ENCODE measurements at places on chromosomes 3 and 15. TPM values are rescaled to one million over a fixed set of nuclear protein-coding genes. Genes with fewer than 3 reads are reported as not detected.
A peak's percentile ranks its signal among the peaks of the same experiment; 100 is the strongest.

IL1RAP gene
- total RNA-seq, result 14.7 TPM

DNA sequence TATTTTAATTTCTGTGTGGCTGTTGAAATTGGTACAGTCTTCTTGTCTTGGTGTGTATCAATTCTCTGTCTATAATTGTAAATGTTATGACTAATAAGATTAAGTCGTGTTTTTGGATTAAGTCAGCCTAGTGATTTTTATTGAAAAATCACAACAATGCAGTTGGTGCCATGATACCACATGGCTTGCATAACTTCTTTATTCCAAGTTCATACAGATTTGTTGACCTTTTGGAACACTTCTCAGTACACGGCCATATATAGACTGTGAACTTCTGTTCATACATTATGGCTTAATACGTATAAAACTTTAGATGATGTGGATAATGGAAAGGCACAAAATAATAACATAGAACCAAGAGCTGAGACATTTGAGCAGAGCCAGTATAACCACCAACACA is 121.2 kb upstream of the NAALADL2 start:
- no peaks in the 10 kb centered on the region for H3K4me1 ChIP-seq
- no peaks in the 10 kb centered on the region for H3K27me3 ChIP-seq

GRCh38 chr3:137300703-137301102 is 342.9 kb downstream of the IL20RB start:
- no peak overlapping the region for H3K4me3 ChIP-seq
- H3K27ac ChIP-seq, result no peak overlapping the region
- DNase-seq, result no peak

GRCh38 chr3:136952292-136952691 is 5.5 kb upstream of the IL20RB start:
- no peak for DNase-seq
- H3K4me1 ChIP-seq, result peaks cover 17% of the 10 kb centered on the region
- H3K36me3 ChIP-seq, result no peaks in the 10 kb centered on the region
- H3K4me3 ChIP-seq, result no peak overlapping the region
- no peaks in the 10 kb centered on the region for H3K27me3 ChIP-seq
- H3K27ac ChIP-seq, result no peak overlapping the region

GOLGA8J gene
- 0.29 TPM for total RNA-seq

DNA sequence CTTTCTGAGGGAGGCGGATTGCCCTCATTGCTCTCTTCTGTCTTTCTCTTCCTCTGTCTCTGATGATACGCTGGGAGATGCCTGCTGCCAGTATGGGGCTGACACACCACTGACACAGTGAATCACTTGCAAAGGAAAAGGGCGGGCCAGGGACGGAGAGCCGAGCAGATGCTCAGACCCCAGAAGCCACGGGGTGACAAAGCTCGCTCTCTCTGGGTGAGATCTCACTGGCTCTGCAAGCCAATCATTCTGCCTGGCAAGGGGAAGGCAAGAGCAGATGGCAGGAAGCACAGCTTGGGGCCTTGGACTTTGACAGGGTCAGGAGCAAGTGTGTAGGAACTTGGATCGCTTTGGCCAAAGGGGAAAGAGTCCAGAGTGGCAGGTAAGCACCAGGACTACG is 198.7 kb downstream of the NTRK3 start:
- H3K27me3 ChIP-seq, result no peaks in the 10 kb centered on the region
- no peak overlapping the region for H3K27ac ChIP-seq
- H3K36me3 ChIP-seq, result no peaks in the 10 kb centered on the region
- no peak overlapping the region for H3K4me3 ChIP-seq
- no peaks in the 10 kb centered on the region for H3K4me1 ChIP-seq

PDCD10 gene
- 44.9 TPM for total RNA-seq

DNA sequence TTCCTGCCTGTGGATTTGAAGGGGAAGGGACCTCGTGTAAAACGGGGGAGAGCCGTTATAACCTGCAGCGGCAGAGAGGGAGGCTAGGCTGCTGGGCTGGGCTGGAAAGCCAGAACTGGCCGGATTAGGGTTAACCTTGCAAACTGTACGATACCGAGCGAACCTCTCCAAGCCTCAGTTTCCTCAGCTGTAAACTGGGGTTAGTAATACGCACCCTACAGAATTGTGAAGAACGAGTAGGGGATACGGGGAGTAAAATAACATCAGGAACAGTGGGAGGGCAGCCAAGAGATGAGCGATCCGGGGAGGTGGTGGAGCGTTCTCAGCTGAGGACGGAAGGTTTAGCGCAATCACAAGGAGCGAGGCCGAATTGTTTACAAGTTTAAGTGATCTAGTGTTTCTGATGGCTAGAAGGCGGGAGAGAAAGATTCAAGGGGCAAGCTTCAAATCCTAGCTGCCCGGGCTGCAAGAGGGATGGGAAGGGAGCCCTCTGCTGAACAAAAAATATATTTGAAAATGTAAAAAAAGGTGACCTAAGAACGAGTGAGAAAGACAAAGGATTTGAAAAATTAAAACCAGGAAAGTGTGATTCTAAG is 768 bp upstream of the SEMA5B start:
- peak; percentile 96 for DNase-seq
- no peaks in the 10 kb centered on the region for H3K36me3 ChIP-seq
- peak overlapping the region; percentile 67 for H3K4me3 ChIP-seq
- H3K27ac ChIP-seq, result no peak overlapping the region
- H3K27me3 ChIP-seq, result peaks cover 97% of the 10 kb centered on the region

MCF2L2 gene
- under 0.01 TPM for total RNA-seq

COMMD2 gene
- 38.4 TPM for total RNA-seq

SSUH2 gene
- not detected for total RNA-seq

- peak; percentile 68 for DNase-seq
- H3K36me3 ChIP-seq, result no peaks in the 10 kb centered on the region
- peaks cover 2% of the 10 kb centered on the region for H3K27me3 ChIP-seq
- H3K27ac ChIP-seq, result no peak overlapping the region
Observed at GRCh38 chr15:74227968-74228722, 8.0 kb upstream of the CCDC33 start.

LSAMP gene
- total RNA-seq, result 3.3 TPM

DNA sequence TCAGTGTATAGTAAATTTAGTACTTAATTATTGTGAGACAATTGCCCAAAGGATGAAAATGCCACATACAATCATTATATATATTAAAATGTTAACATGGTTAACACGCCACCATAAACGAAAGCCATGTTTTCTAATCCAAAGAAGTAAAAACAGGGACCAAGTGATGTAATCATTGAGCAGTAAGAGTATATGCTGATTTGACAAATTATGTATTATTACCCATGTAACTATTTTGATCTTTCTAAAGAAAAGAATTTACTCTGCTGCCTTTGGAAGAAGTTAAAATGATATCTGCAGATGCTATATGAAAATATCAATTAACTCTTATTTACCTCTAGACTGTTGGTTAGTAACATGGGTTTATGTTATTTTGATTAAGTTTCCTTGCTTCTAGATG is 150.2 kb downstream of the NAALADL2 start:
- no peak overlapping the region for H3K27ac ChIP-seq
- H3K4me1 ChIP-seq, result no peaks in the 10 kb centered on the region
- H3K27me3 ChIP-seq, result no peaks in the 10 kb centered on the region
- H3K36me3 ChIP-seq, result no peaks in the 10 kb centered on the region
- no peak for DNase-seq

Data from osteoblast (primary cell).